ENCODE measurements at places on chromosomes 3 and 15. TPM values are rescaled to one million over a fixed set of nuclear protein-coding genes. Genes with fewer than 3 reads are reported as not detected.

The ARPIN gene
- 7.1 TPM for total RNA-seq

The RLBP1 gene
- total RNA-seq = not detected

The TMC3 gene
- not detected for total RNA-seq

The GOLGA6B gene
- not detected for total RNA-seq

The MYEF2 gene
- total RNA-seq = not detected

The DPPA4 gene
- total RNA-seq = not detected

All from cardiac ventricle fibroblast (primary cell).